ENCODE measurements at places on chromosomes 4 and X.
A peak's percentile ranks its signal among the peaks of the same experiment; 100 is the strongest.

- DNase-seq, result no peak
These were observed 86.5 kb upstream of the ZIC3 start for GRCh38 chrX:137479386-137479785.

- DNase-seq, result no peak
These were observed 337 bp downstream of the STIM2 start for GRCh38 chr4:26860922-26861433.

DNA sequence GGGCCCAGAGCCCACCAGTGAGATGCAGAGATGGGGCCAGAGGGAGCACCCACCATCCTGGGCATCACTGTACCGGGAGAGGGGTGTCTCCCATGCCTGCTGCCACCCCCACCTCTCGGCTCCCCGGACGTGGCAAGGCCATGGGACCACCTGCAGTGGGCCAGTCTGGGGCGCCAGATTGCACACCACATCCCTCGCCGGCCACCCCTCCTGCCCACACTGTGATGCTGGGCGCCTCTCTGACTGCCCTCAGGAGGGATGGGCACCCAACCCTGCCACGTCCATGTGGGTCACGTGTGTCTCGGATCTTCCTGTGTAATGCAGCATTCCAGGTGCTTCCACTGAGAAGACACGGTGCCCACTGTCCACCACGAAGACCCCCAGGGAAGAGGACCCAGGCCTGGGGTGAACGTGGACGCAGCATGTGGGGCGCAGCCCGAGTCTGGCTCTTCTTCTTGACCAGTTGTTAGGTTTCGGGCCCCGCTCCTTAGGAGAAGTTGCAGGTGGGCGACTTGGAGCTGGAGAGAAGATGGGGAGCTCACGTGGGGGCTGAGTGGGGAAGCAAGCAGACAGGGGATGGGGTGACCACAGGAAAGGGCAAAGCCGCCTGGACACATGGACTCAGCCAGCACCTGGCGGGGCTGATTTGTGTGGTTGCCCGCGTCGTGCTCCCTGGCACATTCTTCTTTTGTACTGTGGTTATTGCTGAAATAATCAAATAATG, 47.7 kb downstream of the ZFYVE28 start:
- no peak for DNase-seq

- DNase-seq, result no peak
These were observed 129.2 kb downstream of the KLHL13 start for GRCh38 chrX:117987373-117987772.

GRCh38 chr4:21013501-21013900, 313.2 kb downstream of the PACRGL start:
- no peak for DNase-seq

DNA sequence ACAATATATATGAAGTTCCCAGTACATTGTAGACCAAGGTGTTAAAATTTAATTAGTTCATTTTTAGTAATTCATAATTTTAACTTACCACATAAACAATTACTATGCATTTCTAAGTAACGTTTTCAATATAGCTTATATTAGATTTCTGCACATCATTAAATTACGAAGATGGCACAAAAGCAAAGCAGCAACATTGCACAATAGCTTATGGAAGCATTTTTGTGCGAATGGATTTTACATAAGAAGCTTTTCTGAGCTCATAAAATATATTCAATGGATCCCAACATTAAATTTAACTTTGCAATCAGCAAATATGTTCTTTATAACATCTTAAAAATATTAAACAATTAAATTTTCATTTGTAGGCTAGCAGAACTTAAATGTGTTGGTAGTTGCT, 875.4 kb downstream of the ADGRL3 start:
- DNase-seq, result no peak

GRCh38 chr4:38523054-38523453, 140.9 kb upstream of the KLF3 start:
- no peak for DNase-seq

DNA sequence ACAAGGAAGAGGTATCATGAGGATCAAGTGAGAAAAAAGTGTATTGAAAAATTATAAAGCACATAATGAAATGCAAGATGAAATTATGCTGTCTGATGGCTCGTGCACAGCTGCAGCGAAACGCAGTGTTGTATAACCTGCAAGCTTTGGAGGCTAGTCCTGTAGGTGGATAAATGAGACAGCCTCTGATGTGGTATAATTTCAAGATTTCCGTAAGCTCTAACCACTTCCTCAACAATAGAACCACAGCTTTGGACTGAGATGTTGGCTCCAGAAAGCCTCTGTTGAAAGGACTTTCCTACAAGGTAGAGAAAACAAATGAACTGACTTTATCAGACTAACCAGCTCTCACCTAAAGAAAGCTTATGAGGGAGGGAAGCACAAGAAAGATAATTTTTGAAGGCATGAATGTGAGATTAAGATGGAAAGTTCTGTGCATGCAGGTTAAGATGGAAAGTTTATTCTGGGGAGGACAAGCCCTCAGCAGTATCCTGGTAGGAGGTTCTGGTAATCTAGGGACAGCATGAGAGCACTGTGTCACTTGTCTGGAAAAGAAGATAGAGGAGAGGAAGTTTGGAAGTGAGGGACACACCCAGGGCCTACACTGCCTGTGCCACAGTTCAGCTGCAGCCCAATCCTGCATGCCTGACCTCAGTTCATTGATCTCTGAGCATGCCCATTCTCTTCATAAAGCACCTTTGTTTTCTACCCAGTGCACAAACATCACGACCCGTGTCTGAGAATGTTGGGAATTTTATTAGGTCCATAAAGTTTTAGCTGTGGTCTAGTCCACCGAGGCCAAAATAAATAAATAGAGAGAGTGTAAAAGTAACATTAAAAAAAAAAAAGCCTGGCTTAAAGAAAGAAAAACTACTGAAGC, 161.5 kb upstream of the SFRP2 start:
- DNase-seq, result no peak

DNA sequence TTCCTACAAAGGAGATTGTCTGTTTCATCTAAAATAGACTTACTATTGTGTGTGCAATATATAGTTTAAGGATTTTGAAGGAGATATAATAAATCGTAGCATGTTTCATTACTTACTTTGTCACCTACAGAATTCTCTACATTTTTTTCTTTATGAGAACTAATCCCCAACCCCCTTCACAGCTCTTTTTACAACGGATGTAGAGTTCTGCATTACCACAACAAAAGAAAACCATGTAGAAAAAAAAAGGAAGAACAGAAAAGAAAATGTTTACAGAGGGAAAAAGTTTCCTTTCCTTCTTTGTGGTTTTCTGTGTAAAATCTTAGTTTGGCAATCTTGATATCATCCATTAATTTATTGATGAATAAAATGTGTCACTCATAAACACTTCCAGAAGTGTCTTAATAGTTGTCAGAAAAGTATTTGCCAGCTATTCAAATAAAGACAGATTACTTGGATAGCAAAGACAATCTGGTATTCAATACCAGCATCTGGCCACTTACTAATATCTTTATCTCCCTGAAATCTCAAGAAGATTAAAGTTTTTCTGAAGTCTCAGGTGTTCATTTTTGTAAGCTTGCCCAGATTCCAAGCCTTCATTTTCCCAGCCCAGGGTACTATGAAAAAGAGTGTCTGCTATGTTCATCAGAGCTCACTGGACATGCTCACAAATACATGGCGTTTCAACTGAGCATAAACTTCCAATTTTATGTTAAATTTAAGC, 806.8 kb downstream of the PCDH19 start:
- DNase-seq, result no peak

- DNase-seq, result no peak
These were observed 381.9 kb downstream of the GRXCR1 start for GRCh38 chr4:43274376-43274775.

DNA sequence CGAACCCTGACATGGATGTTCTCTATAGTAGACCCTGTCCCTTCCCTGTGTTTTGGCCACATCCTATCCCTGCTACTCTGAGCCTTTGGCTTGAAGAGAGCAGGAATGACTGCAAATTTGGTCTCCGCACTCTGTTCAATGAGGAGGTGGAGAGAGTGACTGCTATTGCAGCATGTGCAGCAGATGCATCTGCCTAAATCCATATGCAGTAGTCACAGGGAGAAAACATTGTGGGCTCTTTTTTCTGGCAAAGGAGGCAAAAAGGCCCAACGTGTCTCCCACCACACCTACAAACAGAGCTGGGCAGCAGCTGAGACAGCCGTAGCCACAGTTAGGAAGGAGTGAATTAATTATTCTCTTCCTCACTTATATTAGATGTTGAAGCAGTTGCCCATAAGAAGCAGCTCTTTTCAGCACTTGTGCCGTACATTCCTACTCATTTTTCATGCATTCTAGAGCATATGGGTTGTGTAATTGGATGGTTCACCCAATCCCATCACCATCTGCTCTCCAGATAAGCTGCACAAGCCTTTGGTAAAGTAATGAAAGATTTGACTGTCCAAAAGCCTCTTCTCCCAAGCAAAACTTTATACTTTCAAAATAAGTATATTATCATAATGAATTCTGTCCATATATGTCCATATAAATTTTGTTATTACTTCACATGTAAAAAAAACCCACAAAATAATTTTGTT, 147.9 kb upstream of the FAM47A start:
- no peak for DNase-seq

DNA sequence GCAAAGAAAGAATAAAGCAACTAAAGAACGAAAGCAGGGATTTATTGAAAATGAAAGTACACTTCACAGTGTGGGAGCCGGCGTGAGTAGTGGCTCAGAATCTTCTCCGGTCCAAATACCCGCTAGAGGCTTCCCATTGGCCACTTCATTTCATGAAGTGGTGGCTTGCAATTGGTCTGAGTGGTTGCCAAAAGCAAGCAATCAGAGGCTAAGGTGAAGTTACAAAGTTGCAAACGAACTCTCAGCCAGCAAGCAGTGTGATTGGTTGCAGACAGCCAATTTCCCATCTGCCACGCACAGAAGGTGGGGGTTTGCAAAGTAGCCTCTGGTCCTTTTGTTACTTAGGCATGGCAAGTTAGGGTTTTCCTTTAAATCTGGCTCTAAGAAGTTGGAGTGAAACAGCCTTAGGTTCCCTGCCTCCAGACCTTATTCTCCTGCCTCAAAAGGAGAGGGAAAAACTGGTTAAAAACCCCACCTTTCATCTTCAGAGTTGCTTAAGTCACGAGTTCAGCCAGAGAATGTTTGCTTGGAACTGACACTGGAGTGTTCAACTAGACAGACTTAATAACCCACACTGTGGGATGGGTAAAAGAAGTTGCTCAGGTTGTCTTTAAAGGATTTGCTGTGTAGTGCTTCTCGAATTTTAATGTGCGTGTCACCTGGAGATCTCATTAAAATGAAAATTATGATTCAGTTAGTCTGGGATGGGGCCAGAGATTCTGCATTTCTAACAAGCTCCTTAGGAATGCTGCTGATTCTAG, 6.9 kb upstream of the CLOCK start:
- no peak for DNase-seq

- no peak for DNase-seq
These were observed 1.3 kb downstream of the ASB12 start for GRCh38 chrX:64229154-64229553.

DNA sequence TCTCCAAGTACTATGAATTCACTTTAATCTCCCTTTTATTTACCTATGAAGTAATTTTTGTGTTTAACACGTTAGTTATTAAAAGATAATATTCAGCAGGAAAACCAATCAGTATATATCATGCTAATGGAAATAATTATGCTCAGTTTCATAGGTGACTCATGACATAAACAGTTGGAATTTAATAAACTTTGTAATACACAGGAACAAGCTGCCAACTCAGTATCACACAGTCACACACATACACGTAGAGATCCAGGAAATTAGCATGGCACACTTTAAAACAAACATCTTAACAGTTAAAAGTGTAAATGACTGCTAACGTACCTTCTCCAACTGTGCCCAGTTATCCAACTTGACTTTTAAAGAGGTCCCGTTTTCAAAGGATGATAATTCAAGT, 2.3 kb downstream of the SPATA4 start:
- DNase-seq, result no peak

GRCh38 chr4:118814891-118815290, 21.0 kb downstream of the SEC24D start:
- no peak for DNase-seq

- no peak for DNase-seq
These were observed 46.4 kb downstream of the FHL1 start for GRCh38 chrX:136193771-136194170.

GRCh38 chr4:11182586-11183355, 245.9 kb downstream of the HS3ST1 start:
- DNase-seq, result no peak

- DNase-seq, result no peak
These were observed 3.7 kb downstream of the CRMP1 start for GRCh38 chr4:5889002-5889696.

DNA sequence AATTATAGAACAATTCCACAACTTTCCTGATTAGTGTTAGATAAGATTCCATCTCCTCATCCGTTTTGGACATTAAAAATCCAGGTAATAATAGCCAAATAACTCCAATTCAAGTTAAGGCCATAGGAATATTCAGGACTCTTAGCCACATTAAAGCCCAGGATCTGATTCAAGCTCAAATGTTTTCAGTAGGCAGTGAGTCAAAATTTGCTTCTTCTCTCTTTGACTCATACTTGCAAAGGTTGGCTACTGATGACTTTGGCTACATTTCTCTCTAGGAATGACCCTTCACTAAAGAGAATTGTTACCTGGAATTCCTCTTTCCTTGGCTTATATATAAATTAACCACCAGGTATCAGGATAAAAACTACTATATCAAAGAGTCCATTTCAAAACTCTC, 354.9 kb upstream of the HS3ST1 start:
- DNase-seq, result no peak

- DNase-seq, result no peak
These were observed 325.2 kb downstream of the CAMK2D start for GRCh38 chr4:113436360-113436759.

- no peak for DNase-seq
These were observed 183.6 kb upstream of the ARSJ start for GRCh38 chr4:114163051-114163450.

GRCh38 chrX:153445106-153445855, 575 bp downstream of the TREX2 start:
- DNase-seq, result no peak

- no peak for DNase-seq
These were observed 20.4 kb downstream of the PRPS2 start for GRCh38 chrX:12811658-12812057.

GRCh38 chr4:156779042-156779441, 192.6 kb downstream of the PDGFC start:
- no peak for DNase-seq

- peak; percentile 38 for DNase-seq
These were observed 72.8 kb downstream of the SLC9A7 start for GRCh38 chrX:46686003-46686645.

- DNase-seq, result no peak
These were observed 27.2 kb downstream of the MAB21L2 start for GRCh38 chr4:150609131-150609530.

GRCh38 chr4:88803600-88804096, 106.0 kb upstream of the NAP1L5 start:
- DNase-seq, result no peak

DNA sequence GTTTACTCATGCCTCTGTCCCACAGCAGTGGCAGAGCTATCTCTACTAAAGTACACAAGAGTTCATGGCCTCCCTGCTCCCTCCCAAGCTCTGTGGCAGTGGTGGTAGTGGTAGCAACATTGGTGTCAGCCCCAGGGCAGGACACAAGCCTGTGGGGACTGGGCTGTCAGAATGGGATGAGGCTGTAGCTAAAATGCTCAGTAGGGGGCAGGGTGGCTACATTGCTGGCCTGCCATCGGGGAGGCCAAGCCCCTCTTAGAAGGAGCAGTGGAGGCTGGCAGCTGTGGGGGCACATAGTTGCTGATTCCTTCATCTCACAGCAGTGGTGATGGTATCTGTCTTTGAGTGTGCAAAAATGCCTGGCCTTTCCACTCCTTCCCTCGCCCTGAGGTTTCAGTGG, 461.7 kb downstream of the PCDH18 start:
- DNase-seq, result no peak

Measured in hematopoietic multipotent progenitor cell treated with erythropoietin and hydrocortisone succinate and interleukin-3 and kit ligand, for 15 days (in vitro differentiated cells).